ENCODE measurements at places on chromosomes 2 and 18. TPM values are rescaled to one million over a fixed set of nuclear protein-coding genes. Genes with fewer than 3 reads are reported as not detected.

C2orf78 gene
- not detected for total RNA-seq

ABCA12 gene
- 0.12 TPM for total RNA-seq

AQP12B gene
- not detected for total RNA-seq

- no peaks in the 10 kb centered on the region for H3K36me3 ChIP-seq
- H3K4me3 ChIP-seq = no peak overlapping the region
- H3K4me1 ChIP-seq = no peaks in the 10 kb centered on the region
- DNase-seq = no peak
- no peaks in the 10 kb centered on the region for H3K27me3 ChIP-seq
Measured at GRCh38 chr2:190447766-190448165, 39.6 kb downstream of the MFSD6 start.

- H3K36me3 ChIP-seq = no peaks in the 10 kb centered on the region
- no peaks in the 10 kb centered on the region for H3K27me3 ChIP-seq
- DNase-seq = no peak
Measured at GRCh38 chr2:241107031-241107783, 5.1 kb upstream of the MTERF4 start.

DNA sequence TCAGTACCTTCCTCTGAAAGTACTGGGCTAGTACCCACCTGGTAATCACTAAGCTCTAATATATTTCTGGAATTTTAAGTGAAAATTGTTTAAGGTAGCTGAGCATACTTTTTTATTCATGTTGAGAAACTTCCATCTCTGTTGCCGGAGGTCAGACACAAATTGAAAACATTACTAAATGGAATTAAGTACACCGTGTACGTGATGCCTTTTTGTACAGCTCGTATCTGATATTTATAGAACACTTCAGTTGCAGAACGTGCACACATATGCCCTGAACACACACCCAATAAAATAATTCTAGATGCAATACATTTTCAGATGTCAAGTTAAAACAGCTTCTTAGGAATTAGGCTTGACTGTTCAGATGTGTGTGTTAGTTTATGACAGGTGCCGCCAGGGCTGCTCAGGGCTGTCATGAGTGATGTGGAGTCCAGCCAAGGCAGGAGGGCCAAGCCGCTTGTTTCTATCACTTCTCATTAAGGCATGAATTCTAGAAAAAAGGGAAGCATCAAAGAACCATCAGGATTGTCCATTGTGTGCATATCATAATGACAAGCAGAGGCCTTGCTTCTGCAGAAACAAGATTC, 80.9 kb upstream of the FOSL2 start:
- no peak for DNase-seq
- peaks cover 8% of the 10 kb centered on the region for H3K36me3 ChIP-seq
- H3K4me3 ChIP-seq = no peak overlapping the region
- no peaks in the 10 kb centered on the region for H3K4me1 ChIP-seq

DNA sequence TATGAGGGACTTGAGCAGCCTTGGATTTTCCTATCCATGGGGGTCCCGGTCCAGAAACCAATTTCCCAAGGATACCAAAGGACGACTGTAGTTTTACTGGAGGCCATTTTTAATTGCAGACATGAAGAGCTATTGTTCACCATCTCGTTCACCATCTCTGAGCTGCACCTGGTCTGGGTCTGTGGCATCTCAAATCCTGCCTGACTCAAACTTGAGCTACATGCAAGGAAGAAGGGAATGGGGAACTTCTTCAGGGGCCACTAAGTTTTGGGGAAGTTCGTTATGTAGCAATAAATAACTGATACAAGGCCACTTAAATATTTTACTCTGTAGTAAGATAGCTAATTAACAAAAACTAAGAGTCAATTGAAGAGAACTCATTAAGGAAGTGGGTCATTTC, 2.1 kb upstream of the SMCHD1 start:
- no peak for DNase-seq
- peaks cover 20% of the 10 kb centered on the region for H3K27me3 ChIP-seq
- H3K36me3 ChIP-seq = no peaks in the 10 kb centered on the region
- peaks cover 25% of the 10 kb centered on the region for H3K4me1 ChIP-seq
